Common myeloid progenitor, CD34-positive (primary cell): ENCODE measurements at places on chromosomes 16 and 17.

DNA sequence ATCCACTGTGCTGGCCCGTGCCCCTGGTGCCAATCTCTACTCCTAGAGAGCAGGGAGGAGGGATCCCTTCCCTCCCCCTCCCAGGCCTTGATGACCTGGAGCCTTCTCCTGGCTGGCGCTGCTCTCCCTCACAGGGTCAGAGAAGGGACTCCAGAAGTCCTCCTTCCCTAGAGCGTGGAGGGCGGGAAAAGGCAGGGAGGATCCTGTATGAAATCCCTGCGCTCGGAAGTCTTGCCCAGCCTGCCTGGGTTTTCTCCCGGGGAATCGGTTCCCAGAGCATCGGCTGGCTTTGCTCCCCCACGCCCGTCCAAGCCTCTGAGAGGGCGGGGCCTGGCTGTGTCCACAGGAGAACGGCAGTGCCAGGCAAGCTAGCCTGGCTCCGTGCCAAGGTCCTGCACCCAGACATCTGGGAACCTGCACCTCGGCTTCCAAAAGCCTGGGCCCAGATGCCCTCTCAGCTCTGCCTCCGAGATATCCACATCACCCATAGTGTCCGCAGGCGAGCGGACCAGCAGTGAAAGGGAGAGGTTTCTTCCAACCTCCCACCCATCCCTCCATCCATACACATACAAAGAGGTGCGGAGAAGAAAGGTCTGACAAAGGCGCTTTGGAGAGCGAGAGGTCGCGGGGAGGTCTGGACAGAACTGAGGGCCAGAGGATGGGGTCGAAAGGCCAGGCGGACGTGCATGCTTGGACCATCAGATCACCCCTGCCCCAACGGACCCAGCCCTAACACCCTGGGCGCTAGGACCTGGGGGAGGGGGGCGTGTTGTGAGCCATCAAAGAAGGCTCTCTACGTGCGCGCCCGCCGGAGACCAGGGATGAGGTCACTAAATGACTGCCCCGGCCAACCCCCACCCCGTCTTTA is 1.1 kb downstream of the MPP2 start:
- DNase-seq: peak; percentile 38

DNA sequence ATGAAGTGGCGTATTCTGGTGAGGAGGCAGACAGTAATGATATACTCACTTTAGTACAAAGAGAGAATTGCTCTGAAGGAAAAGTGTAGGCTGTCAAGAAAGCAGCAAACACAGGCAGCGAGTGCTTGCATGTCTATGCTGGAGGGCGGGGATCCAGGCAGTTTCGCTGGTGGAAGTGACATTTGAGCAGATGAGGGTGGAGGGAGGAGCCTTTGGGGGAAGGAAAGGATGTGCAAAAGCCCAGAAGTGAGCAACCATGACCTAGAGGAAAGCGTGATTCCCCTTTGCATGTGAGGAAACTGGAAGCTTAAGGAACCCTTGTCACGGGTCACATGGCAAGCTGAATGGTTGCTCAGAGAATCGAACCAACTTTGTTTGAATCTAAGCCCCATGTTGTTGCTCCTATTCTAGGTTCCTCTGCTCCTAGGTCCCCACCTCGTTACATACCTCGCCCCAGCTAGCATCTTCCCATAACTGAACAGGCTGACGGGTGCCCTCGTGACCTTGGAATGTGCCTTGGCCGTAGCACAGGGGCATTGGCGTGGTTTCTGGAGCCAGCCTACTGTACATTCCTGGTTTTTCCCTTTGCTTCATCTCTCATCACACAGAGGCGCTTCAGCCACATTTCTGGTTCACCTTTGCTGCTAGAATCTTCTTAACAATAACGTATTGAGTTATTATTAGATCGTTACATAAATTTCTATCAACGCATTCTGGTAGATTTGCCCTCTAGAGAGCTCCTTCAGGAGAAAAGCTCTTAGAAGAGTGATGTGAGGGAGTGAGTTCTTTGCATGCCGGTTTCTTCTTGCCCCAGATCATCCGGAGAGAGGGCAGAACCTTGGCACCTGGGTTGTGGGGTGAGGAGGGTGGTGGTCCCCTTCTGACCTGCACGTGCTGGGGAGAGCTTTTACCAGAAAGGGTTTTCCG is 191.8 kb downstream of the SNX29 start:
- DNase-seq: no peak

- no peak for DNase-seq
Observed at GRCh38 chr17:78433780-78434335, 55.4 kb downstream of the PGS1 start.

DNA sequence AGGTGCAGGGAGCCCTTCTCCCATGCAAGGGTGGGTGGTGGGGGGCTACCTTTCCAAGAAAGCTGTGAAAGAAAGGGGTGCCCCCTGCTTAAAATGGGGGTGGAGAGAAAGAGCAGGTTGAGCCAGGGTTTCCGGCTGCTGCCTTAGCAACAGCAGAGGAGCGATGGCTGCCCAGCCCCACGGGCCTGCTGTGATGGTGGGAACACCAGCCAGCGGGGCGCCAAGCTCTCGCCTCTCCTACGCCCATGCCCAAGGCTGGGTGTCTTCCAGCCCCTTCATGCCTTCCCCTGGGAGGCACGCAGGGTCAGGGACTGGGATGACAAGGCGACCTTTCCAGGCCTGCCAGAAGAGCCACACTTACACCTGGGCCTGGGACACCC is 3.0 kb downstream of the FMNL1 start:
- DNase-seq: no peak

DNA sequence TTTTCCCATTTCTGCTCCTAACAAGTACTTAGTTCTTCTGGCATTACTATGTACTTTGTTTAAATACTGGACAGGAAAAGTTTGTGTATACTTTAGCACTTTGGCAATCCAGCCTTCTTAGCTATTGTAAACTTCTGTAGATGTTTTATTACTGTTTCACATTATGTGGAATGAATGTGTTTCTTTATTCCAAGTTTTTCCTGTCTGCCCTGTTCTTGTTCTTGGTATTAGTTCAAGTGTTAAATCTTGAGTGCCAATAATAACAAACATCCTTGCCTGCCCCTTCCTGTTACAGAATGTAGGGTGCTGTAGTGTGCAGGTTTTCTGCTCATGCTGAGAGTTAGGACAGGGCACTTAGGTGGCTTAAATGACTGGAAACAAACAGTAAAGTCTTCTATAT is 7.3 kb upstream of the CAPNS2 start:
- no peak for DNase-seq

- DNase-seq: no peak
Observed at GRCh38 chr17:40059729-40060475, 2.9 kb upstream of the THRA start.

DNA sequence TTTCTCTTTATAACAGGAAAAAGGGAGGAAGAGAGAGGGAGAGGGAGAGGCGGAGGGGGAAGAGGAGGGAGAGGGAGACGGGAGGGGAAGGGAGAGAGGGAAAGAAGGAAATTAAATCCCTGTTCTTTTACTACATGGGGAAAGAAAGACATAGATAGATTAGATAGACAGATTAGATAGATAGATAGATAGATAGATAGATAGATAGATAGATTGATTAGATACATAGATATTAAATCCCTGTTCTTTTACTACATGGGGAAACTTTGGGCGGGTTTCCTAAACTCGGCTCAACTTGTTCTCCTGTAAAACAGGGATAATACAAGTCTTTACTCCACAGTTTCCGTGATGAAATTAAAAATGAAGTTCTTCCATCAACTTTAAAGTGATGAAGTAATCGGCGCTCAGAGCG is 661 bp downstream of the RFWD3 start:
- DNase-seq: no peak

DNA sequence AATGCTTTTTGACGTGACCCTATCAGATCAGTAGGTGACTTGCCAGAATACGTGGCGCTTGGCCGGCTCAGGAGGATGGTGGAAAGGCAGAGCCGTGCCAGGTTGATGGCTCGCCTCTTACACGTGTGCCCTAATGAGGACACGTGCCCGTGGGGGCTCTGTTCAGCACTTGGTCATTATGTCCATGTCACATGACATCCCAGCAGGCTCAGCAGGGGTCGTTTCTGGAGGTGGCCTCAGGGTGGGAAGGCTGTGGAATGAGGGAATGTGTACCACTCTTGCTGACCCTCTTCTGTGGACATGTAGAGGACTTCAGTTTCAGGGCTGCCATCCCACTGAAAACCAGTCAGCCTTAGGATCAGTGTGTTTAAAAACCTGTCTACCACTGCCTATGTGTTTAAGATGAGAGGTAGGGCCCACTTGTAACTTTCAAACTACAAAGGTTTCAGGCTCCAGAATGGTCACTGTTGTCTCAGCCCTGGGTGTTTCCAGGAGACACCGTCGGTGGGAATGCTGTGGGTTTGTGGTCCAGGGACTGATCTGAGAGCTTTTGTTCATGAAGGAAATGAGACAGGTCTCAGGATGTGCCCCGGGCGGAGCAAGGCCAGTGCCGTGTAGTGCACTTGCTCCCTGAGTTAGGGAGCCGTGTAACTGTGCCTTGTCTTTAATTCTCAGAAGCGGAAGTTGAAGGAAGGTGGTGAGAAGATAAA is 12.1 kb downstream of the UBN1 start:
- no peak for DNase-seq

GRCh38 chr16:19583665-19584300 is 28.3 kb downstream of the VPS35L start:
- peak; percentile 45 for DNase-seq

DNA sequence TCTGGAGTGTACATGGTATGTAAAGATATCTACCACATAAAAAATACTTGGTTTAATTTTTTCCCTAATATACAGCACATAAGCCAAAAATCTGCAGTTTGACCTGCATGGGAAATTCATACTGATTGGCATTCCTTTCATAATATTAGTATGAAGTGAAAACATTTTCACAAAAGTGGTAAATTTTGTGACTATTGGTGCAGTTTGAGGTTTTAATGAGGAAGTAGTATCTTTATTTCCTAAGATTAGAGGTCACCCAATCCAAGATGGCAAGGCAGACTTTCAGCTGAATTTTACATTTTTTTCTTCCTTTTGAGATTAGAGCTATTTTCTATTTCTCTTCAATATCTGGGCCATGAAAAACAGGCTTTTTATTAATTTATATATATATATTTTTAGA is 21.2 kb downstream of the METTL9 start:
- DNase-seq: no peak

DNA sequence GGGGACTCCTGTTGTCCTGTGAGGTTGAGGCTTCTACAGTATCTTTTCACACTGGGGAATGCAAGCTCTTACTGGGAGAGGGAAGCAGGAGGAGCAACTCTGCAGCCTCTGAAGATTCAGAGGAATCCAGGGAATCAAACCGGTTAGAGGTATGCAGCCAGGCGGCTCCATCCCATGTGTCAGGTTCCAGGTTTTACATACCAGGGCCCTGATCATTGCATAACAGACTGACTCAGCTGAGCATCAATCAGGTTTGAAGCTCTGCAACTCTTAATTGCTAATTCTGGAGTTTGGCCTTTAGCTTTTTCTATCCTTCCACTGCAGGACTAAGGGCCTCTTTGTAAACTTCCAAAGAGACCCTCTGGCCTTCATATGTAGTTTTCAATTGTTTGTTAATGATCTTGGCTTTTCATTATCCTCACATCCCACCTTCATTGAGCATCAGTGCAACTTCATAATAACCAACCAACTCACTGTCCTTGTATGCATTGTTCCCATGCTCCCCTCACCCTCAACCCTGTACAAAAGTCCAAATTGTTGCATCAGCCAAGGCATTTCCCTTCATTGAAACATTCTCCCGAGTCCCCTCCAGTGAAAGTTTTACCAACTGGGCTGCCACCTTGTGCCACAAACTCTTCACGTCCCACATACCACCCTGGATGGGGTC is 59.7 kb upstream of the DHX40 start:
- no peak for DNase-seq

DNA sequence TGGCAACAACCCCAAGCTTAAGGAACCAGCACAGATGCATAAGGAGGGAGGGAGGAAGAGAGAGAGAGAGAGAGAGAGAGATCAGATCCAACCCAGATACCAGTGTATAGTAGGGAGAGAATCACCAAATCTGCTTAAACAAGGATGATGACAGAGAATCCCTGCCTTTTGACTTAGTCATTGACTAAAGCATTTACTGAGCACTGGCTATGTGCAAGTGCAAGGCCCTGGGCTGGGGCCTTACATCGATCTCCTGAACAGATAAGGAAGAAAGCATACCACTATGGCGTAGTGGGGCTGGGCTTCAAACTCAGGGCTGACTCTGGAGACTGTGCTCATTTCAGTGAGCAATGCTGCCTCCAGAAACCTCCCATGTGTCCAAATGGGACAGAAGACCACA is 15.8 kb downstream of the TSNAXIP1 start:
- no peak for DNase-seq

GRCh38 chr16:86337581-86338402 is 172.5 kb upstream of the FOXF1 start:
- DNase-seq: no peak

- DNase-seq: no peak
Observed at GRCh38 chr16:59950431-59950830, 1216.3 kb upstream of the GOT2 start.

DNA sequence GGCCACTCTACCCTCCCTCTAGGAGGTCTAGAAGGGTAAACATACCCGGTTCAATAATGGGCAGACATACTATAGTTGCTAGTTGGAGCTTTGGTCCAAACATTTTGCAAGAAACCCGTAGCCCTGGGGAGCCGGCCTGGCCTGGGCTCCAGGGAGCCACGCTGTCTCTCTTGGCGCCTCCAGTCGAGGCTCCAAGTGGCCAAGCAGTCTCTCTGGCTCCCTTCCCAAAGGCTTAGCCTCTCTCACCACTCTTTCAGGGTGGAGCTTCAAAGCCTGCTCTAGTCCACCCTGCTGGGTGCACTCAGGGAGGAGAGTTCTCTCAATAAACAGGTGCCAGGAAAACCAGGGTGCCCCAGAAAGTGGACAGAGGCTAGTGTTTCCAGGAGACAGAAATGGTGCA is 32.2 kb downstream of the RCVRN start:
- no peak for DNase-seq

- DNase-seq: no peak
Observed at GRCh38 chr17:29837531-29837930, 92.5 kb downstream of the SSH2 start.

DNA sequence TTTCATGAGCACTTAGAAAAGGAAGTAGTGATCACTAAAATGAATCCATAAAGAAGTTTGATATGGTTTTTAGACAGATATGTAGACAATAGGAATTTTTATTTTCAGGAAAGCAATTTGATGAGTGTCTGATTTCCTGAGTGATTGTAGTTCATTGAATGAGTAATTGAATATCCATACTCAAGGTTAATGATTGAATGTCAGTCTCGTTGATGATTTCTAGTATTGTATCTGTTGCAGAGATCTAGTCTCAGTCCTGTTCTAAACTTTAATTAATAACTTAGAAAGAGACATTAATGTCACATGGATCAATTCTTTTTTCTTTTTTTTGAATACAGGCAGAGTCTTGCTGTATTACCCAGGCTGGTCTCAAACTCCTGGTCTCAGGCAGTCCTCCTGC is 78.3 kb downstream of the NLK start:
- DNase-seq: no peak
